Activated CD4-positive, alpha-beta T cell treated with anti-CD3 and anti-CD28 coated beads for 36 hours (primary cell): ENCODE measurements at places on chromosomes 12 and 14. TPM values are rescaled to one million over a fixed set of nuclear protein-coding genes. Genes with fewer than 3 reads are reported as not detected.

The SDR9C7 gene
- not detected for total RNA-seq

The CMA1 gene
- total RNA-seq, result 0.39 TPM

The KERA gene
- total RNA-seq, result not detected

The SPTB gene
- 0.32 TPM for total RNA-seq

- DNase-seq, result peak; percentile 86
These were observed 1.2 kb upstream of the RAN start for GRCh38 chr12:130870442-130871285.

DNA sequence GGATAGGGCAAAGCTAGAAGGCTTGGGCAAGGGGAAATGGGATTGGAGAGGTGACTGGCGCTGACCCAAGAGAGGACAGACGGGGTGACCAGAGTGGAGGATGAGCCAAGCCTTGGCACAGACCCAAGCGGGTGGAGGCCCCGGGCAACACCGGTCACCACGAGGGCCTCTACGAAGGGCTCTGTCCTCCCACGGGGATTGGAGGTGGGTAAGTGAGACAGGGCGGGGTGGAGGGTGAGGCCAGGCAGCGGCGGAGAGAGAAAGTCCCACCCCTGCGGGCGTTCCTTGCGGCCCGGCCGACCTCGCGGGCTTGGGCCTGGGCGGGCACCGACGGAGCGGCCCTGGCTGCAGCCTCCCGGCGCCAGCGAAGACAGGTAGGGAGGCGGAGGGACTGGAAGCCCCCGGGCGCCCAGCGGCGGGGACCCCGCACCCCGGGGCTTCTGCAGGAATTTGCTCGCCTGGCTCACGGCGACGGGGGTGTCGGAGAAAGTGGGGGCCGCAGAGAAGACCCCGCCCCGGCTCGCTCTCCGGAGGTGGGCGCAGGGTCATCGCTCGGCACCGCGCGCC lies at the start of gene PAPLN:
Gene PAPLN, plus strand, starts transcription at position 288 of the 567 bp plus-strand sequence. CDS start 2,273 bp downstream, outside the sequence.
- no peak for DNase-seq

DNA sequence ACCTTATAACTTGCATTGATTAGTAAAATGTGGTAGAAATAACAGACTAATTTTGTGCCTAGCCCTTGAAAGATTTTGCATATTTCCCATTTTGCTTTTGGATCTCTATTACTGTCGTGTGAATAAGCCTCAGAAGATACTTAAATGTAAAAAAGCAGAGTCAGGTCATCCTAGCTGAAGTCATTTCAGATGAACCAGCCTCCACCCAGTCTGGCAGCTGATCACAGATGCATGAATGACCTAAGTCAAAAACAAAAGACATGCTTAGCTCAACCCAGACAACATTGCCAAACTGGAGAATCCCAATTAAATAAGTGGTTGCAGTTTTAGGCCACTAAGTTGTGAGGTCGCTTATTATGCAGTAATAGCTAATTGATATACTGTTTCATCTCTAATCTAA lies 349.9 kb downstream of the C12orf50 start:
- DNase-seq, result no peak
